Stimulated activated naive CD4-positive, alpha-beta T cell (primary cell): ENCODE measurements at places on chromosomes 12 and 14.

DNA sequence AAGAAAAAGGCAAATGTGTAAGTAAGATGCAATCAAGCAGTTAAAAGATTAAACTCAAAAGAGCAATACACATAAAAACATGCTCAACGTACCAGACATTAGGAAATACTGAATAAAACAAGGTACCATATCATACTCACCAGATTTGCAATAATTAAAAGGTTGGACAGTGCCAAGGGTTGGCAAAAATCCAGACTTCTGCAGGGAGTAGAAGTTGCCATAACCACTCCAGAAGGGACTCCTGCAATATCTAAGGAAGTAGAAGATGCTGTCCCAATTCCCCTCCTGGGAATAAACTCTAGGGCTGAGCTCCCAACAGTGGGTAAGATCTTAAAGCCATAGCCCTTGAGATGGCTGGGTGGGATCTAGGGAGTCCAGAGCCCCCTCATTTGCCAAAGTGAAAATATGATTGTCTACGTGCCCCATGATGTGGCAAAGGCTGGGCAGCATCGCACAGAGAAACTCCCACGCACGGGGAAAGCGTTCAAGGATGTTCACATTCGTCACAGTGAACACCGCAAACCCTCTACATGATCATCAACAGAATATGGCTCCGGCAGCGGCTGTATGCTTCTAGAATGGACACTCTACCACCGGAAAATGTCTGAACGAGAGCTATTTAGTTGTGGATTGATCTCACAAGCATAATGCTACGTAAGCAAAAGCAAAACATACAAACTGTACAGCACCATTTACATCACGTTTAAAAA is 12.3 kb downstream of the KCTD10 start:
- no peak for DNase-seq

GRCh38 chr12:130788515-130788914 is 50.5 kb downstream of the STX2 start:
- DNase-seq, result no peak

DNA sequence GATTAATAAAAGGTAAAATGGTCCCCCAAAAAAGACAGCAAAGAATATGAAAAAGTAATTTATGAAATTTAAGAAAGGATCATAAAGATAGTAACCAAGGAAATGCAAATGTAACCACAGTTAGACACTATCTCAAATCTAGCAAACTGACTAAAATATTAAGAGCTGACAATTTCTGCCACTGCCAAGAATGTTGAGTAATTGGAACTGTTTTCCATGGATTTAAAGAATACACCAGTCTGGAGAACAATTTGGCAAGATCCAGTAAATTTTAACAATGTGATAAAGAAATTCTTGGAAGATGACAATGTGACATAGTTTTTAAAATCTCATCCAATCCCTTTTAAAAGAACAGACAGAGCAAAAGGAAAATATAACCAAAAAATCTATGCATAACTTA is 798.0 kb upstream of the MGAT4C start:
- no peak for DNase-seq

GRCh38 chr14:36773136-36773540 is 111.5 kb downstream of the PAX9 start:
- no peak for DNase-seq

- DNase-seq, result no peak
These were observed 775.0 kb downstream of the DIO2 start for GRCh38 chr14:79436335-79436734.

DNA sequence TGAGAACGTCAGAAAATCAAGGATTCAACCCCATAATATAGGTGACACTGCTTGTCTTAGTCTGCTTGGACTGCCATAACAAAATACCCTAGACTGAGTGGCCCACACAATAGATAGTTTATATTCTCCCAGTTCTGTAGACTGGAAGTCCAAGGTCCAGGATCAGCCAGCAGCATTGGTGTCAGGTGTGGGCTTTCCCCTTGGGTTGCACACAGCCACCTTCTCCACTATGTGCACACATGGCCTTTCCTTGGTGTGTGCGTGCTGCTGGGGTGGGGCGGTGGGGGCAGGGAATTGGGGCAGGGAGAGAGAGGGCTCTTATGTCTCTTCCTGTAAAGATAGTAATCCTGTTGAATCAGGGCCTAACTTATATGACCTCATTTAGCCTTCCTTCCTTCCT is 106.4 kb downstream of the SLC25A47 start:
- no peak for DNase-seq

DNA sequence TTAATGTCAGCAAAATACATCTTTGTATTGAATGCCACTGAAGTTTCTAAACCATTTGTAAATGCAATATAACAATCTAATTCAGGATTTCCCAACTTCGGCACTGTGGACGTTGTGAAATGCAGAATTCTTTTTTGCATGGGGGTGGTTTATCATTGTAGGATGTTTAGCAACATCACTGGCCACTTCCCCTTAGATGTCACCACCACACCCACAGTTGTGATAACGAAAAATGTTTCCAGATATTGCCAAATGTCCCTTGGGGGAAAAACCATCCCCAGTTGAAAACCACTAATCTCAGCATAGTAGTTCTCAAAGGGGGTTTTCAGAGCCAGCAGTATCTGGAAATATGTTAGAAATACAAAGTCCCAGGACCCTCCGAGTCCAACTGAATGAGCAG is 203.3 kb downstream of the NAV3 start:
- no peak for DNase-seq

DNA sequence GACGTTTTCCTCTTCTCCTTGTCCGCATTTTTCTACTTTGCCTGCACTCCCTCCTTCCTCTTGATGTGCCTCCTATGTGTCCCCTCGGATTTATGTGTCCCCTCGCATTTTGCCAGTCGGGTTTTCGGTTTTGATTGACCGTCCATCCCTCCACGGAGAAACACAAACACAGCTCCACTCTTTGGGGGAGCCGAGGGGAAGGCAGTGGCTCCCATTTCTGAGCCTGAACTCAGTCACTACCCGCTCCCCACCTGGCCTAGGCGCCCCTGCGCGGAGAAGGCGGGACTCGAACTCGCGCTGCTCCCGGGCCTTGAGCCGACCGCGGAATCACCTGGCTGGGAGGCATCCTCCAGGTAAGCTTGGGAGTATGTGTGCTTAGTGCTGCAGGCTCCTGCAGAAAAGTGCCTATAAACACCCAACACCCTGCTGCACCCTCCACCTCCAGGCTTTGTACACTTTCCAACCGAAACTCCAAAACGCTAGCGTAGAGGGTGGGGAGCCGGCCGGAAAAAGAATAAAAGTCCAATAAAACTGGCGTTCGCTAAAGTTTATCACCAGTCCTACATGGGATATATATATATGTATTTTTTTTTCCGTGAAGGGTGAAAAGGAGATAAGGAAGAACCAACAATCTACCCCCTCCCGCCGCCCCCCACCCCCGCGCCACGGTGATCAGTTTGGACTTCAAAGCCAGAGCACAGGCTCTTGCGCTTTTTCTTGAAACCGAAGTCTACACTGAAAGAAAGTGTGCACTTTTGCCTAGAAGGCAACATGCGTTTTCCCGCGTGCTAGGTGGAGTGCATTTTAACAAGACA is 3.3 kb upstream of the CCND2 start:
- peak; percentile 10 for DNase-seq
